ENCODE measurements at places on chromosomes 16 and 17.

GRCh38 chr17:27538156-27538955 is 82.1 kb downstream of the KSR1 start:
- DNase-seq: no peak

DNA sequence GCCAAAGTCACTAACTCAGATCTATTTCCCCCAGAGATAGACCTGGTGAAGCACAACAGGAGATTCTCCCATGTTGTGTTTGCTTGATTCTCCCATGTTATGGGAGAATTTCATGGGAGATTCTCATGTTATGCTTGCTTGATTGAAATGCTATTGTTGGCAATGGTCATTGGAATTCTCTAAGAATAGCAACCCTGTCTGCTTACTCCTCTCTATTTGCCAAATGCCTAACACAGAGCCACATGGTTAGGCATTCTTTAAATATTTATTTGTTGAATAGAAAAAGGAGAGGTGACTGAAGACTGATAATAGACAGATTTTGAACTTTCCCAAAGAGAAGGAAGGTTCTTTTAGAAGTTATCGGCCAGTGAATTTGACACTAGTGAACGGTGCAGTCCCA is 111.5 kb upstream of the MPHOSPH6 start:
- DNase-seq: no peak

DNA sequence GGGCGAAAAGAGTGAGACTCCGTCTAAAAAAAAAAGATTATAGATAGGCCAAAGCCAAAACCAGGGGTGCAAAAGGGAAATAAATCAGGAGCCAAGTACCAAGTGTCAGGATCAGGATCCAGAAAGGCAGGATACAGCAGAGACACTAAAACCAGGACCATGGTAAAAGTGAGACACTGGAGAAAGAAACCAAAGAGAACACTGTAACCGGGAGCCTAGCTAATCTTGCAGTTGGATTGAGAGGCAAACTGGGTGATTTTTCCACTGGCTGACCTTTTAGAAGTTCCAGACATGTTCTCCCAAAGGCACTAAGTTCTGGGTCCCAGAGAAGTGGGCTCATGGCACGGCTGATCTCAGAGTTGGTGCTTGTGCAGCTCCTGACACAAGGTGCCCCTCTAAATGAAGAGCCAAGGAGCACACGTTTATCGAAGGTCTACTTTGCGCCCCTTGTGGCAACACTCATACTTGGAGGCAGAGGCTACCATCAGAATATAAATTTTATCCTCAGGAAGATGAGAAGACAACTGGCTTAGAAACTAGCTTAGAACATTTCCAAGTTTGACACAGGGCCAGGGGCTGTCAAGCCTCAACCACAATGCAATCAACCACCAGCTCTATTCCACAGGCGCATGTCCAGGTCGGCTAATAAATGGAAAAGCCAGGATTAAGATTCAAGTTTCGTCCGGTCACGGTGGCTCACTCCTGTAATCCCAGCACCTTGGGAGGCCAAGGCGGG is 27.5 kb upstream of the HELZ start:
- DNase-seq: no peak

DNA sequence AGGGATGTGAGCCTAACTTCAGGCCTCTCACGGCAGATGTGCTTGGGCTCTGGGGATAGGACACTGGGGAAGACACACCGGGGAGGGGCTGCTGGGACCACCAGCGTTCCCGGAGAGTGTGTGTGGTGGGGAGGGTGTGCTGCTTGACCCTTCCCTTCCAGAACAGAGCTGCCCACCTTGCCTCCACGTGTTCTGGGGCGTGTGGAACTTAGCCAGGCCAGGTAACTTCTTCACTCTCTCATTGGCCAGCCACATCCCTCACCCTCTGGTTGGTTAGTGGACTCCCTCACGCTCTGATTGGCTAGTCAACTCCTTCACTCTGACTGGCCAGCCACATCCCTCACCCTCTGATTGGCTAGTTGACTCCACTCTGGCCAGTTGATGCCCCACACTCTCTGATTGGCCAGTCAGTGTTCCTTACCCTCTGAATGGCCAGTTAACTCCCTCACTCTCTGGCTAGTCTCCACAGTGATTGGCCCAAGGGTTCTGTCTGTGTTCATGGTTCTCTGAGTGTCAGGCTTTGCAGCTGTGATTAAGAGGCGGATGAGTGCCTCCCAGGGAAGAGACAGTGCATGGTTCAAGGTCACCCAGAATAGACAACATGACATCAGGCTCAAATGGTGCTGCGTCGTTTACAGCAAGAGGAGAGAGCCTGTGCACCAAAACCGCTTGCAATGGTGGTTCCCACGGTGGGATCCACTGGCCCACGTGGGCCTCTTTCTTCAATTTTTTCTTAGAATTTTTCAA is 10.0 kb downstream of the TMEM235 start:
- DNase-seq: no peak

GRCh38 chr16:16147316-16147999 is 75.8 kb downstream of the ABCC6 start:
- no peak for DNase-seq

GRCh38 chr16:8905795-8906591 is 23.8 kb downstream of the LITAFD start:
- no peak for DNase-seq

Measured in stimulated activated CD8-positive, alpha-beta memory T cell treated with anti-CD3 and anti-CD28 coated beads, Interleukin-15, amount 100 ng/mL, for 48 hours (primary cell).